ENCODE measurements at places on chromosomes 6 and 20.

- DNase-seq = no peak
These were observed 3.8 kb downstream of the SOX12 start for GRCh38 chr20:328975-329695.

- DNase-seq = no peak
These were observed 4.9 kb upstream of the TBX18 start for GRCh38 chr6:84769306-84769705.

DNA sequence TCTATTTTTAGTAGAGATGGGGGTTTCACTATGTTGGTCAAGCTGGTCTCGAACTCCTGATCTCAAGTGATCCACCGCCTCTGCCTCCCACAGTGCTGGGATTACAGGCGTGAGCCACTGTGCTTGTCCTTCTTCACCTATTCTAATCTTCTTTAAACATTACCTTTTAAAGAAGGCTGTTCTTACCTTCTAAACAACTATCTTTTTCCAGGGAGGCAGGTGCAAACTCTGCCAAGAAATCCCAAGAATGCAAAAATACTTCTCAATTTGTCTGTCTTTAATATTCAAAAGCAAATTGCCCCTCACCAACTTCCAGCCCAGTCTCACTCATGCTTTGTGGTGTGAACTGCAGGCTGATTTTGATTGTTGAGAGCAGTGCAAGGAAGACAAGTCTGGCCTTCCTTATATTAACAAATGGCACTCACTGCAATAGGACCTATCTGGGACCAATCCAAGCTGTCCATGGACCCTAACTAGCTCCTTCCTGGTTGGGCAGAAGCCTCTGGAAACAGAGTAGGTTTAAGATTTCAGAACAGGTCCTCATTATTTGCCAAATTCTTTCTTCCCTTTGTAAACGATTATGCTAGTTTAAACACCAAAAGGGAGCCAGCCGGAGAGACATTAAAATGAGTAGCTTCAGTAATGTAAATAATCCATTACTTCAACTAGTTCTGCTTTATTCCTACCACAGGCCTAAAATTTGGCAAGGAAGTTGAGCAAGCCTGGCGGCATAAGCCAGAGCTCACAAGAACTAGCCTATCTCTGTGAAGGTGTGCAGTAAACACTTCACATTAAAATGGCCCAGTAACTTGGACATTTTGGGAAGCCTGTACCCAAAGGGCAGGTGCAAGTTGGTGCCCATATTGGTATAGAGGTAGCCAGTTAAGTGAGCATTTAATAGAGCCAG lies 1.6 kb downstream of the SCAND1 start:
- no peak for DNase-seq

GRCh38 chr6:118163542-118163941 lies 256.5 kb downstream of the SLC35F1 start:
- DNase-seq = no peak

DNA sequence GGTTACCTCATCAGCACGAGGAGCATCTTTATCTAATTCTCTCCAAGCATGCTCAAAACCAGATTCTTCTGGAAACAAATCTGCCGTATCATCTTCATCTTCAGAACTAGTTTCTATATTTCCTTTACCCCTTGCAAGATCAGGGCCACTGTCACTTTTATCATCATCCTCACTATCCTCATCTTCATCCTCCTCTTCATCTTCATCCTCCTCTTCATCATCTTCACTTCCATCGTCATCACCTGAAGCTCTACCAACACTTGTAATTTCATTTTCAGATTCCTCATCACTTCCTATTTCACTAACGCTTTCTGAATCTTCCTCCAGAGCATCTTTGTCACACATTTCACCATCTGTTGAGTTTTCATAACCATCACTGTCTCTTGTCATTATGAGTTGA lies 8.9 kb downstream of the ESF1 start:
- DNase-seq = no peak

- no peak for DNase-seq
These were observed 2.8 kb downstream of the CDH22 start for GRCh38 chr20:46305331-46305972.

- DNase-seq = peak; percentile 44
These were observed 77.9 kb upstream of the RALY start for GRCh38 chr20:33915726-33916331.

DNA sequence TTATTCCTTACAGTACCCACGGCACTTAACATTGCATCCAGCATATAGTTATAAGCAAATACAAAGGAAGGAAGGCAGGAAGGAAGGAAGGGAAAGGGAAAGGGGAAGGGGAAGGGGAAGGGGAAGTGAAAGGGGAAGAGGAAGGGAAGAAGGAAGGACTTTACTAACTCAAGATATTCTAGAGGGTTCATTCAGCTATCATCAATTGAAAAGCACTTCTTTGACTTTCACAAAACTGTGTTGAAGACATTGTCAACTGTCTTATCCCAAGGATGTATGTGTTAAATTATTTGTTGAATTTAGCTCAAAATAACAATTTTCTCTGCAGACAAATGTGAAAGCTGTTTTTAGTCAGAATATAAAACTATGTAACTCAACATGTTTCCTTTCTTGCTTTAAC lies 87.7 kb downstream of the EPM2A start:
- DNase-seq = no peak

DNA sequence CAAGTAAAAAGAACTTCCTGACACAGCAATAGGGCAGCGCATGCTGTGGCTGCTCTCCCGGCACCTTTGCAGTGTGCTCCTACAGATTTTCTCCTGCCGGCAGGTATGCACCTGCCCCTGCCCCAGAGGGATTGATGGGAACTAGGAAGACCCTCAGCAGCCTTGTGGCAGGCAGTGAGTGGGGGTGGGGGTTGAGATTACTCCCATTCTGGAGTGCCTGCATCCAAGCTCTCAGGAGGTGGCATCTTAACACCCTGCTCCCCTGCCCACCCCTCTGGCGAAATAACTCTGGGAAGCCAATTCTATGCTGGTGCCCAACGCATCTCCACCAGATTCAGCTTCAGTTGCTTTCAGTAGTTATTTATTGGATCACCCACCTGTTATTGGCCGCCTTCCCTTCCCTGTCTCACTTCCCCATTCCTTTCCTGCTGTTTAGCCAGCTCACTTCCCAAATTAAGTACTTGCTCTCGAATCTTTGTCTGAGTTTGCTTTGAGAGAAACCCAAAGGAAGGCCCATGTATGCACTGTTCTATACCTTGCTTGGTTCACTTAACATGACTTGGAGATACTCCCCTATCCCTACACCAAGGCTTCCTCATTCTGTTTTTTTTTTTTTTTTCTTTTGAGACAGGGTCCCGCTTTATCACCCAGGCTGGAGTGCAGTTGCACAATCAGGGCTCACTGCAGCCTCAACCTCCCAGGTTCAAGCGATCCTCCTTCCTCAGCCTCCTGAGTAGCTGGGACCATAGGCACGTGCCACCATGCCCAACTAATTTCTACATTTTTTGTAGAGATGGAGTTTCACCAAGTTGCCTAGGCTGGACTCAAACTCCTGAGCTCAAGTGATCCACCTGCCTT lies 29.3 kb upstream of the SLC23A2 start:
- DNase-seq = no peak

- no peak for DNase-seq
These were observed 43.3 kb upstream of the TNFRSF21 start for GRCh38 chr6:47352966-47353365.

DNA sequence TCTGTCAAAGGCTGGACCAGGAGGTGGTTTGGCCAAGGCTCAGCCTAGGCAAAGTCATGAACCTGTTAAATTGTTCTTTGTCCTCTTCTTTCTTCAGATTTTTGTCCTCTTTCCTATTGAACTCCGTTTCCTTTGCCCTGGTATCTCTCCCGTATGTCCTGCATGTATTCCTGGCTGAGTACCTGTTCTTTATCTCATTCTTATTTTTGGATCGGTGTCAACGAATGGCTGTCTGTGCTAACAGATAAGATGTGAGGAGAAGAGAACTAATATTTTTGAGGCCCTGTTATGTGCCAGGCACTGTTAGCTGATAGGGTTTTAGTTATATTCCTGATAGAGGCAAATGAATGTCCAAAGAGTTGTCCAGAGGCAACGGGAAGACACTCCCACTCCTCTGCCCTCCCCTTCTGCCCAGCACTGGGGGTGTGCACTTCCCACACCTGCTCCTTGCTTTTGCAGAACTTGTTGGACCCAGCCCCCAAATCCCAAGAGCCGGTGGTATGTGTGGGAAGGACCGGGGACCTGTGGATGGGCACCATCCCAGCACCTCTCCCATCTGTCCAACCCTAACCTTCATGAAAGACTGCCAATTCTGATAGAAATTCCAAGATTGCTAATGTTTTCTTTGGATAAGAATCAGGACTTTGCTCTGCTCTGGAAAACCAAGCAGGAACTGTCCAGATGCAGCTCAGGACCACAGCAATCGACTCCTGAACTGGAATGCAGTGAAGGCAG lies 20.6 kb downstream of the MMP24OS start:
- DNase-seq = no peak

GRCh38 chr6:83509441-83509840 lies 2.9 kb upstream of the PRSS35 start:
- no peak for DNase-seq

Data from SW 1271 (cell line).